ENCODE measurements at places on chromosomes 2 and 18.

- no peak for DNase-seq
Observed at GRCh38 chr2:196170606-196171247, 651 bp downstream of the STK17B start.

DNA sequence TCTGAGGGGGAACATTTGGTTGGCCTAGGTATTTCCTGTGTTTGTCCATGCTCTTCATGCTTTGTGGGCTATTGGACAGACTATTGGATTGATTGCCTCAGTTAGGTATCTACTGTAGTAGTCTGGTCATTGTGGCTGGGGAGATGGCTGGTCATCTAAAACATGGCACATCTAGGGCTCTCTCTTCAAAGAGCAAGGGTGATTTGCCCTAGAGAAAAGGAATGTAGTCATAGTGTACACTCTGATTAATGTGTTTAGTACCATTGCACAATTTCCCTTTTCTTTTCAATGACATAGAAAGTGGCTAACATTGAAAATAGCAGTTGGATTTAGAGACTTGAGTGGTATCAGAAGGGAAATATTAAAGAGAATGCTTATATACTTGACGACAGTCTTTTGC lies 114.3 kb downstream of the LCLAT1 start:
- no peak for DNase-seq

DNA sequence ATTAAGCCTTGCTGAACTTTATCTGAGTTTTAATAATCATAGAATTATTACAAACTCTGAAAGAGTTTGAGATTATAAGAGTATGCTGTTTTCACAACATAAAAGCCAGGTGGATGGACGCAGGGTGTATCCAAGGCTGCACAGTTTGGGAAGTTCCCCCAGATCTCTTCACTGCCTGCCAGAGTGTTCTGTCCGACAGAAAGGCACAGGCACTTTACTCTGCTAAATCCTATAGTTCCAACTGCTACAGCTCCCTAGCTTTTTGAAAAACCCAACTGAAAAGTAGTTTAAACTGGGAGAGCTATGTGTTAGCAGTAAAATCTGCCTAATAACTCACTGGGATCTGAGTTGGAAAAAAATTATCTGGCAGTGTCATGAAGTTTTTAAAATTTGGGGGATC lies 38.0 kb downstream of the MFSD6 start:
- no peak for DNase-seq

- no peak for DNase-seq
Observed at GRCh38 chr2:17805166-17805565, 11.1 kb upstream of the MSGN1 start.

DNA sequence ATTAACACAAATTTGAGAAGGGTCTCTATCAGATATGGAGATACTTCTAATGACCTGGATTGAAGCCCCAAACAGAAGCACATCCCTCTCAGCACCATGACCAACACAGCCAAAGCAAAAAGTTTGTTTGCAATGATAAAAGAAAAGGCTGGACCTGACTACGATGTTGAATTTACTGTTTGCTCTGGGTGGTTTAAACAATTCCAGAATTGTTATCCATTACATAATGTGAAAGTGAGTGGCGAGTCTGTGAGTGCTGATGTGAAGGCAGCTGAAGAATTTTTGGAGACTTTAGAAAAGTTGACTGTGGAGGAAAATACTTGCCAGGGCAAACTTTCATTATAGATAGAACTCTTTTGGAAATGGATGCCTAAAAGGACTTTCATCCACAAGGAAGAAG lies 17.4 kb upstream of the DLX2 start:
- no peak for DNase-seq

- no peak for DNase-seq
Observed at GRCh38 chr2:207223051-207223450, 57.3 kb upstream of the KLF7 start.

- DNase-seq: no peak
Observed at GRCh38 chr2:184357033-184357432, 241.3 kb upstream of the ZNF804A start.
